ENCODE measurements at places on chromosomes 12 and 14. TPM values are rescaled to one million over a fixed set of nuclear protein-coding genes. Genes with fewer than 3 reads are reported as not detected.

Gene KLRC4
- total RNA-seq: not detected

Gene CD27
- total RNA-seq: not detected

Gene GRIN2B
- 0.12 TPM for total RNA-seq

DNA sequence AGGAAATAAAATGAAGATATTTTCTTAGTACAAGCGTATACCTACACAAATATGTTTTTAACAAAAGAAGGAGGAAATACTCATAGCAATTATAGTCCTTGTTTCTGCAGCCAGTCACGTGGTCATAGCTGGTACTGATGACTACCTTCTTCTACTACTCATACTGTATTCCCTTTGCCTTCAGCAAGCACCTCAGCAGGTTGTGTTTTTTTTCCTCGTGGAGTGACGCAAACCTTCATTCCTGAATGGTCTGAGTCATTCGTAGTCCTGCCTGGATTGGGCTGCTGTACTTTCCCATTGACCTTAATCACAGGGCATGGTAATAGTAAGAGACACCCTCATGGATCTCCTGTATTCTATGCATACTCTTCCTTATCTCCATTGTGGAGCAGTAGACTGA lies 25.7 kb upstream of the SLC16A7 start:
- DNase-seq: no peak

GRCh38 chr12:45234139-45234865 lies 18.4 kb downstream of the ANO6 start:
- DNase-seq: no peak

DNA sequence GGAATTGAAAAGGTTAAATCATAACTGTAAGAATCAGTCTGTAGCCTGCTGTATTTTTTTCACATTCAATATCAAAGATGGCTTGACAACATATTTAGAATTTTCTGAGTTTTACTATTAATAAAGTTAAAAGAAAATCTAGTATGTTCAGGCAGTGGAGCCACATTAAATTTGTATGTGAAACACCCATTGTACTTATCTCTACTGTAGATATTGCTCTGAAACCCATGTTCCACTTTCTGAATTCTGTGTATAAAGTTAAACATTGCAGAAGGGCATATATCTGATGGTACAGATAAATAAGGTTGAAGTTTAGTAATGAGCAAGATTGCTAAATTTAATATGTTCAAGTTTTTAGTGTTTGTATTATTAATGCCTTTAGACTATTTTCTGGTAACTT lies 172.7 kb downstream of the FOXA1 start:
- DNase-seq: no peak

All from G401 (cell line).